Stimulated activated CD8-positive, alpha-beta memory T cell treated with anti-CD3 and anti-CD28 coated beads, Interleukin-2, amount 100 ng/mL, for 48 hours (primary cell): ENCODE measurements at places on chromosomes 12 and 14.

DNA sequence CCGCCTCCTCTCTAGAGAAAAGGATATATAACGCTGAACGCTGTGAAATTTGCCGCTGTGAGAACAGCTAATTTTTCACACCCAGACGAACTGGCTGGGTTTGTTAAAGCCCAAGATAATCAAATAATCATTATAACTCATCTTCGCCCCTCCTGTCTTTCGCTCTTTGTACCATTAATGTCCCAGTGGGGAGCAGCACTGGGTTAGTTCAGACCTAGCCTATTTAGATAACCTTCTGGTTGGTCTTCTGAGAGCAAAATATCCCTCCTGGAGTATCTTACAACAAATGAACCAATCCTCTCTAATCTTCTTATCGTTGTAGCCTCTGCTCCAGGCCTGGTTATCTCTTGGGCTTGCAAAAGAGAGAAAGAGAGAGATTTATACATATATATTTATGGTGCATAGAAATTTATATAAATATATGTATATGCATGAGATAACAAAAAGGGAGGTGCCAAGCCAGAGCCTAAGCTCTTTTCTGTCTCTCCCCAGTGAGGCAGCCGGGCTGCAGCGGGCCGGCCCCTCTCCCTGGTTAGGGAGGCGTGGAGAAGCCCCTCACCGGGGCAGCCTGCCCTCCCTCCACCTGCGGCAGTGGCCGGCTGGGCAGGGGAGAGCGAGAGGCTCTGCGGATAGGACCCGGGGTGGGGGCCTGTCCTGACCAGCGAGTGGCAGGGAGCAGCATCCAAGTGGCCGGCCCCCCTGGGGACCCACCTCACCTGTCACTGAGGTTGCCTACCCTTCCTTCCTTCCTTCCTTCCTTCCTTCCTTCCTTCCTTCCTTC, 202.0 kb upstream of the LHX5 start:
- no peak for DNase-seq

GRCh38 chr12:76583301-76583700, 23.7 kb upstream of the OSBPL8 start:
- no peak for DNase-seq

- no peak for DNase-seq
Measured at GRCh38 chr14:68466491-68466977, 326.3 kb downstream of the ZFP36L1 start.

DNA sequence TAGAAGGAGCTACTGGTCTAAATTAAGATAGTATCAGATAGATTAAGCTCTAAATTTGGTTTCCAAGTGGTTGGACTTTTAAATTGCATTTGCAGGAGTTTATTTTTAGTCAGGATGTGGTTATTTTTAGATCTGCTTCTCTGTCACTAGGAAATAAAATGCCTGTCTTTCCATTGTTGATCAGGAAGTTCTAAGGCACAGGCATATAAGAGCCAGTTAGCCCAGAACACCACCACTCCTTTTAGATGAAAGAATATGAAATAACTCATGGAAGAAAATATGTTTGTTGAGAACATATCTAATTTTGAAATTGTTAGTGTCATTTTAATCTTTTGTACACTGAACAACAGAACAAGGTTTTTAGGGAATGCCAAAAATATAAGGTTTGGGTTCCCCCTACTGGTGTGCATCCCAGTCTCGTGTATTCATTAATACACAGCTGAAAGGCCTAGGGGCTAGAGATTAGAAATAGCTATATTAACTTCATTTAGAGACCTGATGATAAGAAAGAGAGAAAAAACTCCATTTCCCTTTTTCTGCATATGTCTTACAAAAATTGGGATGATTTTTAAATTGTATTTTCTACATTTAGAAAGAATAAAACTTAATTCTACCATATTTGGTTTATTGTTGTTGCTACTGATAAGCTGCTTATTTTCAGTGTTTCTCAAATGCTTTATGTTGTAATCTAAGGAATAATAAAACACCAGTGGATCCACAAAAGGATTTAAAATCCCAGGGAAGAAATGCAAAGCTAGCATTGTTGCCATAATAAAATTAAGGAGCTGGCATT, 67.2 kb downstream of the RIC8B start:
- no peak for DNase-seq

DNA sequence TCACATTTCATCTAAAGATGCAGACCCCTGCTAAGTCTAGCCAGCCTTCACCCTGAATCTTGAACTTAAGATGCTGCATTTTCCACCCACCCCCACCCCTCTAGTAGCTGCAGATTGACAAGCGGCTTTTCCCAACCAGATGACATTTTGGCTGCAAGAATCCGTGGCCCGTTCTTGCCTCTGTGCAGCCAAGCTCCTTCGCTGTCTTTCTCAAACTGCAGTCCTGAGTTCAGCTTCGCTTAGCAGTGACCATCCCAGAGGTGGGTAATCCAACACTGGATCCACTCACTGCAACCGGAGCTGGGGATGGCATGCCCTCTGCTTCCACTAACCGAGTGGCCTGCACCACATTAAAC, 765 bp upstream of the NFYB start:
- DNase-seq: no peak

GRCh38 chr14:33232031-33232430, 293.4 kb downstream of the NPAS3 start:
- no peak for DNase-seq
